ENCODE measurements at places on chromosomes 5 and 9.

- no peak for DNase-seq
Observed at GRCh38 chr9:109468927-109469326, 29.2 kb downstream of the PTPN3 start.

DNA sequence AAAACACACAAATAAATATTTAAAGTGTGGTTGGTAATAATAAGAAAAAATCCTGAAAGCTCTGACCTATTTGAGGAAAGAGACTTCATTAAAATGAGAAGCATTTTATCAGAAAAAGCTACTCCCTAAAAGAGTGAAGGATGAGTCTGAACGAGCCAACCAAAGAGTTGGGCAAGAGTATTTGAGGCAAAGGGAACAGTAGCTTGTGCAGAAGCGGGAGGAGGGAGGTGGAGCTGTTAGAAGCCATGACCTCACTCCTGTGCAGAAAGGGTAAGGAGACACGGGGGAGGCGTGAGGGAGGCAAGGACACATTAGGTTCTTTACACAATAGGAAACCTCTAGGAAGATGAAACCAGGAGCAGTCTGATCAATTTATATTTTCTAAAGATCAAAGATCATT is 29.4 kb downstream of the SH3RF2 start:
- DNase-seq, result no peak

- DNase-seq, result no peak
Observed at GRCh38 chr9:72268961-72269360, 96.0 kb downstream of the ZFAND5 start.

- no peak for DNase-seq
Observed at GRCh38 chr5:176519810-176520720, 17.1 kb downstream of the RNF44 start.

DNA sequence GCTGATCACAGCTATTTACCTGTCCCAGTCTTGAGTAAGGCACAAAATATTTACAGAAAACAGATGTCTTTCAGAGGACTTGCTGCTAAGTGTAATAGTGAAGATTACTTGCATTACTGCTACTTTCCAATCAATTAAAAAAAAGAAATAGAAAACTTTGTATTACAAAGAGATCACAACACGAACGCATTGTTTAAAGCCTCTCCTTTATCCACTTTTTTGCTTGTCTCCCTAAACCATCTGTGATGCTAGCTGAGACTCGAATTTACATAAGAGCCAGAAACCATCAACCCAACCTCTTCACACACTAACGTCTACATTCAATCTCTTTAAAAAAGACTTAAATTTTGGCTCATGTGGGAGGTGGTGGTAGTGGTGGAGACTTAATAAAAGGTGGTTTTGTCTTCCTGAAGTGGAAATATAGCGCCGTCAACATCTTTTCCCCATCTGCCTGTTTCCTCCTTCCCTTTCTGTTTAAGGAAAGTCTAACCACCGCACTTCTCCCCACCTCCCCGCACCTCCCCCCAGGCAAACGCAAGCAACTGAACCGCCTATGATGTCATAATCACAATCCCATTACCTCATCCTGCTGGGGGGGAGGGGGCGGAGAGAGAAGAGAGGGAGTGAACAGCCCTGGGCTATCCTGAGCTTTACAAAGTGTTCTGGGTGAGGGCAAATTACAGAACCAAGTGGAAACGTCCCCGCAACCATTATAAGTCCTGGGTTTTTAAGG is 948 bp upstream of the FAM53C start:
- no peak for DNase-seq

GRCh38 chr5:174755106-174755505 is 30.7 kb downstream of the MSX2 start:
- DNase-seq, result no peak

Data from occipital lobe (tissue), 3 donors.